Esophagus mucosa (tissue), 1 donor: ENCODE measurements at places on chromosomes 12 and 14. TPM values are rescaled to one million over a fixed set of nuclear protein-coding genes. Genes with fewer than 3 reads are reported as not detected.

DNA sequence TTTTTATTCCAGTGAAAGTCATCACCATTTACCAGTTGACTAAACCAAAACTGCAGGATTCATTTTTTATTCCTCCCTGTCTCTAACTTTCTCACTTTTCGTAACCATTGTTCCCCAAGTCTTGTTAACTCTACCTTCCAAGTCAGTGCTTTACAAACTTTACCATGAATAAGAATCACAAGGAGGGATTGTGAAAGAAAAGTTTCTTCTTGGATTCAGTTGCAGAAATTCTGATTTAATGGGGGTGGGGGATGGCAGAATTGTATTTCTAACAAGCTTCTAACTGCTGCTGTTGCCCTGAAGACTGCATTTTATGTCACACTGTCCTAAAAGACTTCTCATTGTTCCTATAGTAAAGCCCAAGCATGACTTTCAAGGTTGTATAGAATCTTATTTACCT, 5.0 kb upstream of the RAB21 start:
- no peak for ATAC-seq

GRCh38 chr12:47779943-47780504, 7.0 kb downstream of the SLC48A1 start:
- no peak for ATAC-seq

- no peak for ATAC-seq
Observed at GRCh38 chr12:121170611-121171260, 38.1 kb downstream of the P2RX7 start.

RDH16 gene
- 2.4 TPM for total RNA-seq

- no peak for ATAC-seq
Observed at GRCh38 chr12:39064708-39065107, 159.3 kb upstream of the CPNE8 start.

- ATAC-seq: no peak
Observed at GRCh38 chr12:101570047-101570446, 24.7 kb upstream of the MYBPC1 start.

DNA sequence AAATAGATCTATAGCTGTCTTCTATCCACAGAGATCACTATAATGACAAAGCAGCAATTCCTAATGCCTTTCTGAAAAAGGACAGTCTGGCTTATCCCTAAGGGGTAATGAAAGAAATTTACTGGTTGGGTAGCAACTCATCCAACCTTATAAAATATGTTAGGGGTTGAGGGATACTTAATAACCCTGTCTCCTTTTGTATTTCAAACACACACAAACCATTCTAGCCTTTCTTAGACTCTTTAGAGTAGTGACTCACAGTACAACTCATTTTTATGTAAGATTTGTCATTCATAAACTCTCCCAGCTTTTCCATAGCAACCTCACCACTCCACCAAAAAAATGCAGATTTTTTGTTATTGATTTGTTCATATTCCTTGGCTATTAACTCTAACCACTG, 167.9 kb downstream of the FSCB start:
- no peak for ATAC-seq

GRCh38 chr12:108425238-108425795, 86.2 kb upstream of the CMKLR1 start:
- ATAC-seq: no peak

DNA sequence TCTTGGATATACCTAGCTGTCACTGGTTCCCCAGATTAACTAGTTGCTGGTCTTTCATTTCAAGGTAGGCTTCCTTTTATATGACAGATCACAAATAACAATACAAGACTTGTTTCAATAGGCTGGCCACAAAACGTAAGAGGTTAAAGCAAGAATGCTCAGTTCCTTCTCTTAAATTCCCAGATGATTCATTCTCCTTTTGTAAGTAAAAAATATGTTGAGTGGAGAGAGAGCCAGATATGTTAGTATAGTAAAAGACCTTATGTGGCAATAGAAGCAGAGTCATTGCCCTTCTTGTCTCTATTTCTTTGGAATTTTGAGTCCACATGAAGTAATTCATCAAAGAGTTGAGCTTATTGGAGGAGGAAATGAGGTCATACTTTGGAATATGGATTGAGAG, 939.0 kb upstream of the ATXN7L3B start:
- no peak for ATAC-seq

- peak; percentile 17 for ATAC-seq
Observed at GRCh38 chr14:77908847-77909246, 108.9 kb downstream of the ADCK1 start.

- ATAC-seq: peak; percentile 39
Observed at GRCh38 chr12:109612975-109613502, 39.4 kb downstream of the MVK start.

GRCh38 chr12:49903700-49904423, at the start of gene FAIM2:
Gene FAIM2, minus strand, starts transcription at chr12:49903900. Its CDS starts 108 bp downstream, at chr12:49903792.
- peak; percentile 19 for ATAC-seq

- ATAC-seq: no peak
Observed at GRCh38 chr12:109695416-109695815, 18.2 kb upstream of the FAM222A start.

PMEL gene
- total RNA-seq: 0.52 TPM

DNA sequence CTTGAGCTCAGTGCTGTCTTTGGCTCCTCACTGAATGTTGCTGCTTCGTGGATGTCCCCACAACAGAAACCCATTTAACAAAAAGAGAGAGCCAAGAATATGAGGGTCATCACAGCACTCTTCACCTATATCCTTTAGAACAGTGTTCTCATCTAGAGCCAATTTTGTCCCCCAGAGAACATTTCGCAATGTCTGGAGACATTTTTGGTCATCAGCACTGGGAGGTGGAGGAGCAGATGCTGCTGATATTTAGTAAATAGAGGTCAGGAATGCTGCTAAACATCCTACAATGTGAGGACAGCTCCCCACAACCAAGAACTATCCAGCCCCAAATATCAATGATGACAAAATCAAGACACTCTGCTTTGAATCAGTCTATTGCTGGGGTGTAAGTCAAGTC, 92.5 kb downstream of the BBS10 start:
- ATAC-seq: no peak

- no peak for ATAC-seq
Observed at GRCh38 chr14:46818147-46818546, 166.6 kb upstream of the RPL10L start.

GRCh38 chr14:105065280-105066228, at the start of gene GPR132:
Gene GPR132, minus strand, starts transcription at chr14:105065430. Its CDS starts 10,010 bp downstream, at chr14:105055420.
- peak; percentile 73 for ATAC-seq

DNA sequence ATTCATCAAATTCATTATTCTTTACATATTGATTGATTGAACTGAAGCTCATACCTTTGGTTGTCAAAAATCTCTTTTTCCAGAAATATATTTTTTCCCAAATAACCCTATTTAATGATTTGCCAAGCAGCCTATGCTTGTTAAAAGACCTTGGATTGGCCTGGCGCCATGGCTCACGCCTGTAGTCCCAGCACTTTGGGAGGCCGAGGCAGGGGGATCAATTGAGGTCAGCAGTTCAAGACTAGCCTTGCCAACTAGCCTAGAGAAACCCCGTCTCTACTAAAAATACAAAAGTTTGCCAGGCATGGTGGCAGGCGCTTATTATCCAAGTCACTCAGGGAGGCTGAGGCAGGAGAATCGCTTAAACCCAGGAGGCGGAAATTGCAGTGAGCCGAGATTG, 165.1 kb upstream of the MGAT4C start:
- ATAC-seq: no peak

FBLN5 gene
- total RNA-seq: 2.8 TPM

TMEM63C gene
- 4.7 TPM for total RNA-seq

DNA sequence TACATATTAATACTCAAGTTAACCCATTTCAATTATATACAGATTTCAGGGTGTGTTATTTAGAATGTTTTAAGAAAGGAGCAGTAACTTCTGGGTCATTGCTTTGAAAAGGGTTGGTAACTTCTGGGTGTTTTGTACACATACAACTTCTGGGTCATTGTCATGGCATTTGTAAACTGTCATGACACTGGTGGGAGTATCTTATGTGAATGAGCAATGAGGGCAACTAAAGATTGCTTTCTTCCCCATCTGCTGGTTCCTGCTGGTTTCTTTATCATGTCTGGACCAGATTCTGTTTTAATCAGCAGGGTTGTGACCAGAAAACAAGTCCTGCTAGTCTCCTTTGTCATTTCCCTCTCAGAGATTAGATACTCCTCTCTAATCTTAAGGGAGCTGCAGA, 713.3 kb downstream of the LRFN5 start:
- ATAC-seq: no peak

DNA sequence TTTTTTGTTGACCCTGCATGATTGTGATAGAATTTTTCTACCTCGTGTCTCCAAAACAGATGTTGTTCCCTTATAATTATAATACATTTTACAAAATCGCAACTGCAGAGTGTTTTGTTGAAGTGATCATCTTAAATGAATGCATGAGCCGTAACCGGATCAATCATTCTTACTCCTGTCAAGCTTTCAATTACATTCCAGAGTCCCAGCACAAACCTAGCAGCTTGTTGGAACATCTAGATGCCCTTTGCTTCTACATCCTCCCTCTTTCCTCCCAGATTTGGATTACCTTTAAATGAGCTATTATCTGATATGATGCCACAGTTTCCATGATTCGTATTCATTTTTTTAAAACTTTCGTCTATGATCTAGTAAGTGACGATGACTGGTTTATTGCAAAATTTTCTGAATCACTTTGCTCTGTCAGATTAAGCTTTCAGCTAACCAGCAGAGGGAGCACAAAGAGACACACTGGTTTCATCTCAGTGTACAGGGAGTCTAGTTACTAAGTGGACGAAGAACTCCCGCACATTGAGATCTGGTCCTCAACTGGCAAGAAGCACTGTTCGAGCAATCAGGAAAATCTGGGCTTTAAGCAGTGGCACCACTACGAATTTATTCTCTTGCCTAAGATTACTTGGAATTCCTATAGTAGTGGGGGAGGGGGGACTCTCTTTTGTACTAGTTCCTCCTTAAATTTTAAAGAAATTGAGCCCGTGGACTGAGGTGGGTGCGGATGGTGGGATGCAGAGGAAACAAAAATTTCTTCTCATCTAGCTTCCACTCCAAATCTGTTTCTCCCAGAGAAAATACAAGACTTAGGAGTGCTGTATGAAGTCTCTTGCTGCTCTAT, 40.9 kb downstream of the TSHR start:
- ATAC-seq: peak; percentile 86
